ENCODE measurements at places on chromosomes 11 and 22. TPM values are rescaled to one million over a fixed set of nuclear protein-coding genes. Genes with fewer than 3 reads are reported as not detected.
A peak's percentile ranks its signal among the peaks of the same experiment; 100 is the strongest.

- H3K36me3 ChIP-seq, result peaks cover 13% of the 10 kb centered on the region
- no peak overlapping the region for H3K27ac ChIP-seq
- H3K4me3 ChIP-seq, result no peak overlapping the region
- DNase-seq, result no peak
- H3K4me1 ChIP-seq, result no peaks in the 10 kb centered on the region
Observed at GRCh38 chr22:20591660-20592310, 84.4 kb downstream of the MED15 start.

DNA sequence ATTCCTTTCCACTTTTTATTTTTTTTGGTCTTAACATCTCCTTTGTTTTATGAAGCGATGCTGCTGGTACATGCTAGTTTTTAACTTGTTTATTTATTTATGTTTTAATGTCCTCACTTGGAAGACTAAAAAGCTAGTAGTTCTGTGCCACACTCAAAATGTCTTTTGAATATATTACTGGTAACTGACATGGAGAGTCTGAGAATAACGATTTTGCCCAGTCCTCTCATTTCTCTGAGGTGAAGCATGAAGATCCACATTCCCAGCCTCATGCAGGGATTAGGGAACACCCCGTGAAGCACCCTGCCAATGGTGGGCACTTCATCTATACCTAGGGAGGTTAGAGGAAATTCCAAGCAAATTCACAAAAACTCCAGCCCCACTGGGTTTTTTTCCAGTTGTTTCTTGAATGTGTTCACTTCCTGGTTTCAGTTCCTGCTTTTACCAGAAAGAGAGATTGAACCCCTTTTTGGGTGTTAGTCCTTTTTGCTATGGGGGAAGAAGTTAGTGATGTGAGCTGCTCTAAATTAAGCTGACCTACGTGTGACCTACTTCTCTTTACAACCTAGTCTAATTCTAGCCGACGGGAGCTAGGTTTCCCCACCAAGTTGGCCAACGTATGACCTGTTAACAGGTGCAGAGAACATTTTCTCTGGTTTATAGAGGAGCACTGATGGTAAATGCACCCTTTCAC lies 106.1 kb downstream of the SLC1A2 start:
- H3K27ac ChIP-seq, result peak overlapping the region; percentile 69
- peaks cover 13% of the 10 kb centered on the region for H3K4me1 ChIP-seq
- no peaks in the 10 kb centered on the region for H3K36me3 ChIP-seq
- H3K27me3 ChIP-seq, result no peaks in the 10 kb centered on the region
- no peak for DNase-seq

GRCh38 chr11:29483831-29484230 lies 533.0 kb downstream of the KCNA4 start:
- no peak overlapping the region for H3K4me3 ChIP-seq
- no peak overlapping the region for H3K27ac ChIP-seq
- H3K27me3 ChIP-seq, result no peaks in the 10 kb centered on the region
- no peaks in the 10 kb centered on the region for H3K4me1 ChIP-seq
- H3K36me3 ChIP-seq, result no peaks in the 10 kb centered on the region

GRCh38 chr11:121572571-121573059 lies 119.8 kb upstream of the SORL1-AS1 start:
- no peak overlapping the region for H3K27ac ChIP-seq
- no peaks in the 10 kb centered on the region for H3K36me3 ChIP-seq
- H3K27me3 ChIP-seq, result no peaks in the 10 kb centered on the region
- no peak for DNase-seq

DNA sequence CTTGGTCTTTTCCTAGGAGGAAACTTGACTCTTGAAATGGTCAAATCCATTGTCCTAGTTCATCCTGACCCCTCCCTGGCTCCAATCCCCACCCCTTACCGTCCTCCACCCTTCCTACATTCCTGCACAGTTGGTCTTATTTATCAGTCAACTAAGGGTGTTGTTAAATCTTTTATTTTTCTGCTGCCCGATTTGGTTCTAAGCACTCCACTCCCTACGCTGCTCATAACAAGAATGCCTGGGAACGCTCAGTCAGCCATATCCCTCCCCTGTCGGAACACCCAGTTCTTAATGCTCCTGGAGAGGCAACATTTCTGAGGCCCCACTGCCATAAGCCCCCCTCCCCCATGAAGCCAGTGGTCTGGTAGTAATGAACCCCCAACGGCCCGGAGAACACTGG lies 9.7 kb downstream of the EHF start:
- peaks cover 6% of the 10 kb centered on the region for H3K4me1 ChIP-seq
- H3K27me3 ChIP-seq, result no peaks in the 10 kb centered on the region
- no peak for DNase-seq
- no peak overlapping the region for H3K4me3 ChIP-seq
- no peak overlapping the region for H3K27ac ChIP-seq
- H3K36me3 ChIP-seq, result no peaks in the 10 kb centered on the region

DNA sequence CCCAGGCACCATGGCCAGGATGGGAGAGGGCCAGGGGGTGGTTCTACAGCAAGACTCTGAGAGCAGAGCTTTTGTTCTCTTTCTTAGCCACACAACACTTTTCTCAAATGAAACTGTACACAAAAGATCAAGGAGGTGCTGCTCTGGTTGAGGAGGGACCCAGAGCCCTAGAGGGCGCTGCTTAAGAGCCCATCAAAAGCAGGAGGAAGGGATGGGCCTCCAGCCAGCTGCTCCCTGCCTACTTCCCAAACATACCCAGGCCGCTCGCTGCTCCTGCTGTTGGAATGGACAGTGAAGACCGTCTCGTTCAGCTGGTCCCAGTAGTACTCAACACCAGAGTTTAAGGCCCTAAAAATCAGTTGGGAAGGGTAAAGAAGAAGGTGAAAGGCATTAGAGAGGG lies 18.4 kb upstream of the CHRM4 start:
- no peak overlapping the region for H3K4me3 ChIP-seq
- H3K27me3 ChIP-seq, result no peaks in the 10 kb centered on the region
- no peak overlapping the region for H3K27ac ChIP-seq
- no peaks in the 10 kb centered on the region for H3K36me3 ChIP-seq
- no peak for DNase-seq

- H3K27me3 ChIP-seq, result no peaks in the 10 kb centered on the region
- no peak overlapping the region for H3K27ac ChIP-seq
- no peaks in the 10 kb centered on the region for H3K36me3 ChIP-seq
- no peak for DNase-seq
- no peaks in the 10 kb centered on the region for H3K4me1 ChIP-seq
- H3K4me3 ChIP-seq, result no peak overlapping the region
Observed at GRCh38 chr11:13220148-13220547, 57.4 kb upstream of the BMAL1 start.

- H3K4me1 ChIP-seq, result peaks cover 13% of the 10 kb centered on the region
- no peak overlapping the region for H3K27ac ChIP-seq
- no peaks in the 10 kb centered on the region for H3K36me3 ChIP-seq
Observed at GRCh38 chr11:47359586-47359985, 7.1 kb upstream of the MYBPC3 start.

DNA sequence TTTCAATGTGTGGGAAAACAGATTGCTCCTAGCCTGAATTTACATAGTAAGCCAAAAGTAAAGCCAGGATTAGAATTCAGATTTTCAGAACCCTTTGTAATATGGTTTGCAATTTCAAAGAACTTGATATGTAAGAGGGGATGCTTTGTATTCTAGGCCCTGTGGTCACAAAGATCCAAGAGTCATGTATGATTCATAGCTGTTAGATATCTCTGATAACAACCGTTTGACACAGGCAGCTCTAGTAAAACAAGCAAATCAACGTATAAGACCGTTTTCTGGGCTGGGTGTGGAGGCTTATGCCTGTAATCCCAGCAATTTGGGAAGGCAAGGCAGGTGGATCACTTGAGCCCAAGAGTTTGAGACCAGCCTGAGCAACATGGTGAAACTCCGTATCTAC lies 79.6 kb downstream of the EMSY start:
- no peaks in the 10 kb centered on the region for H3K27me3 ChIP-seq
- H3K36me3 ChIP-seq, result peaks cover 15% of the 10 kb centered on the region
- no peak overlapping the region for H3K27ac ChIP-seq
- peaks cover 8% of the 10 kb centered on the region for H3K4me1 ChIP-seq

- peak; percentile 15 for DNase-seq
- no peak overlapping the region for H3K27ac ChIP-seq
- peaks cover 13% of the 10 kb centered on the region for H3K27me3 ChIP-seq
Observed at GRCh38 chr11:120710354-120711131, 199.0 kb downstream of the GRIK4 start.

DNA sequence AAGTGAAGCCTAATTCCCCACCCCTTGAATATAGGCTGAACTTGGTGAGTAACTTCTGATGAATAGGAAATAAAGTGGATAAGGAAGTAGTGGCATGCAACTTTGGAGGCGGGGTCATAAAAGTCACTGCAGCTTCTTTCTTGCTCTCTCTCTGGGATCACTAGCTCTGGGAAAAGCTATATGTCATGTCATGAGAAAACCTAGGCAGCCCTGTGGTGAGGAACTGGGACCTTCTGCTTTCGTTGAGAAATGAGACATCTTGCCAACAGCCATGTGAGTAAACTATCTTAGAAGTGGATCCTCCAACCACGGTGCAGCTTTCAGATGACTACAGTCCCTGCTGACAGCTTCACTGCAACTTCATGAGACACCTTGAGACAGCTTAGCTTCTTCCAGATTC lies 15.7 kb downstream of the ZNF214 start:
- no peak for DNase-seq
- H3K27ac ChIP-seq, result no peak overlapping the region
- peaks cover 17% of the 10 kb centered on the region for H3K36me3 ChIP-seq
- no peak overlapping the region for H3K4me3 ChIP-seq
- H3K4me1 ChIP-seq, result no peaks in the 10 kb centered on the region
- H3K27me3 ChIP-seq, result no peaks in the 10 kb centered on the region

GRCh38 chr11:55106391-55106790 lies 155.6 kb upstream of the TRIM48 start:
- DNase-seq, result no peak
- no peaks in the 10 kb centered on the region for H3K36me3 ChIP-seq
- no peak overlapping the region for H3K4me3 ChIP-seq
- H3K27me3 ChIP-seq, result no peaks in the 10 kb centered on the region
- H3K27ac ChIP-seq, result no peak overlapping the region
- H3K4me1 ChIP-seq, result no peaks in the 10 kb centered on the region

- no peak overlapping the region for H3K27ac ChIP-seq
- DNase-seq, result no peak
- H3K4me1 ChIP-seq, result peaks cover 38% of the 10 kb centered on the region
- H3K4me3 ChIP-seq, result peak overlapping the region; percentile 71
- H3K27me3 ChIP-seq, result peaks cover 73% of the 10 kb centered on the region
Observed at GRCh38 chr22:45010532-45010900, 711 bp upstream of the PHF21B start.

- H3K36me3 ChIP-seq, result no peaks in the 10 kb centered on the region
- peaks cover 38% of the 10 kb centered on the region for H3K4me1 ChIP-seq
- no peak for DNase-seq
Observed at GRCh38 chr11:69048031-69048693, 570 bp upstream of the TPCN2 start.

DNA sequence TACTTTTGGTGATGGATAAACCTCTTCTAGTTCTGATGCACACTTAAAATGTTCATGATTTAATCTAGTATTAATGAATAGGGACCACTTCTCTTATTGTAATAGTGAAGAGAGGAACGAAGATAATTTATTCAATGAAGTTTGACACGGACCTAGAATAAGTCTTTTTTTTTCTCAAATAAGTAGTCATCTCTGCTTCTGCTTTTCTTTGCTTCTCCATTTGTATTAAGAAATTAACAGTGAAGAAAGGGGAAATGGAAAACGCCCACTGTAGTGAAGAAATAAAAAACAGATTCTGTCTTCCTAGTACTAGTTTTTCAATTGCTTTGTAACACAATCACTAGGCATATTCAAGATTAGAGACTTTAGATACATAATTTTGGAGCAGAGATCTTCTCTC lies 73.0 kb downstream of the CD44 start:
- no peak overlapping the region for H3K27ac ChIP-seq
- H3K27me3 ChIP-seq, result no peaks in the 10 kb centered on the region
- no peaks in the 10 kb centered on the region for H3K4me1 ChIP-seq
- H3K36me3 ChIP-seq, result no peaks in the 10 kb centered on the region
- H3K4me3 ChIP-seq, result no peak overlapping the region

DNA sequence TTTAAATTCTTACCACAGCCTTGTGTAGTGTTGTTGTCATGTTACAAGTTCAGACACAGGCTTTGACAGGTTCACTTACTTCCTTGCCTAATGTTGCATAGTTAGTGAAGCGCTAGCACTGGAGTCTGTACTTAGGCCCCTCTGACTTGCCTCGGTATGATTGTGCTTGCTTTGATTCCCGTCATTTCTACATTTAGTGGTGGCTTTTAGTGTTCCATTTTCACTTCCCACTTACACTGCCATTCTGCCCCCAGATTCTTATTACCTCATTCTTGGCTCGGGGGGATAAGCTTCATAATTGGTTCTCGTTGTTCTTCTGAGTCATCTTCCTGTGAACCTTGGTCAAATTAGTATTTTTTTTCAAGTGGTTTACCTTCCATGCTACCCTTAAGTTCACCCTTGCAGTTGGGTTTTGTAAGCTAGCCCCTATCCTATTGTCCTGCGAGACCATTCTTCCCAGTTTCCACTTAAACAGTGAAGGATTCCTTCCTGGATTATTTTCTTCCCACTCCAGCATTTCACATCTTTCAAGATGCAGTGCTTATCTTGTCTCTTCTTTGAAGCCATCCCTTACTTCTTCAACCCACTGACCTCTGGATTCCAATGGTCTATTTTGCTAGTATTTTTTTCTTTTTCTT lies 68.7 kb downstream of the DDX10 start:
- no peak overlapping the region for H3K4me3 ChIP-seq
- no peak for DNase-seq
- H3K4me1 ChIP-seq, result peaks cover 7% of the 10 kb centered on the region

GRCh38 chr11:14967581-14968243 lies 4.4 kb downstream of the CALCA start:
- no peaks in the 10 kb centered on the region for H3K36me3 ChIP-seq
- no peak overlapping the region for H3K27ac ChIP-seq
- peaks cover 29% of the 10 kb centered on the region for H3K27me3 ChIP-seq
- no peak for DNase-seq
- H3K4me3 ChIP-seq, result no peak overlapping the region

DNA sequence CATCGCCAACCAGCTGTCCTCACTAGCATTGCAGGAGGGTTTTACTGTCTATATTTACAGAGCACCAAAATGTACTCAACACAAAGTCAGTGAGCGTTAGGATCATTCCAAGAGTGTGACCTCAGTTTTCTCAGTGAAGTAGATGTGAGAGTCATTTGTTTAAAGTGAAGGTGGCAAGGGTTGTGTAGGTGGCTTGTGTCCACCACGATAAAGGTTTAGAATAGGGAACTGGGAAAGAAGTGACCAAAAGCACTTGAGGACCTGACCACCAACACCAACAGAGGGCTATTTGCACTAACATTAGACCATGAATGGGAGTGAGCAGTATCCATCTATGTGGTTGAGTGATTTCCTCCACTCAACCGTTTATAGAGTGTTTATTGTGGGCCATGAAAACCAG lies 152.5 kb upstream of the POU2AF2 start:
- H3K27me3 ChIP-seq, result no peaks in the 10 kb centered on the region
- DNase-seq, result no peak
- no peaks in the 10 kb centered on the region for H3K36me3 ChIP-seq
- H3K4me3 ChIP-seq, result no peak overlapping the region
- H3K4me1 ChIP-seq, result no peaks in the 10 kb centered on the region
- no peak overlapping the region for H3K27ac ChIP-seq

Gene CCDC87
- total RNA-seq, result 0.38 TPM

Gene TRIM77
- total RNA-seq, result not detected

Gene MYO18B
- total RNA-seq, result 142 TPM

Gene ZNF214
- total RNA-seq, result 1.2 TPM

Gene FXYD6
- 42.5 TPM for total RNA-seq

Gene OR5A1
- total RNA-seq, result not detected

Gene SBF1
- 51.7 TPM for total RNA-seq

Gene LMO2
- 9.9 TPM for total RNA-seq

Gene HEPN1
- not detected for total RNA-seq

Gene POU2AF3
- not detected for total RNA-seq

Gene MOGAT2
- not detected for total RNA-seq

Gene FAM83F
- total RNA-seq, result 1.4 TPM

Measured in heart right ventricle (tissue), 16 donors.